ENCODE measurements at places on chromosomes 11 and 22.

DNA sequence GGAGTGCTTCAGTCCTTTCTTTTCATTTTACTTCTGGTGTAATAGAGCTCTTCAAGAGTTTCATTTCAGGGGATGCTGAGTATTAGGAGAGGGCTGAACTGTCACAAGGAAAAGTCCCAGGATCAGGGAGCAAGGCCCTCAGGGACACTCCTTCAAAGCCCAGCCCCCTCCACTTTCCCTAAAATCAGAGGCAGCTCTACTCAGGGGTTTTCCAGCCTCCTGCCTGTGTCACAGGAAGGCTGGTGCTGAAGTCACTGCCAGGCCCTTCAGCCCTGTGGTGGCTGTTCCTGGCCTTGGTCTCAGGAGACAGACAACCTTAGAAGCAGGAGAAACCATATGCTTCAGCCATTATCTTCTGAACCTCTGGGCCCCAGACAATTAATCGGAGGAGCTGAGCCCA, 36.4 kb upstream of the KIRREL3 start:
- DNase-seq: no peak

DNA sequence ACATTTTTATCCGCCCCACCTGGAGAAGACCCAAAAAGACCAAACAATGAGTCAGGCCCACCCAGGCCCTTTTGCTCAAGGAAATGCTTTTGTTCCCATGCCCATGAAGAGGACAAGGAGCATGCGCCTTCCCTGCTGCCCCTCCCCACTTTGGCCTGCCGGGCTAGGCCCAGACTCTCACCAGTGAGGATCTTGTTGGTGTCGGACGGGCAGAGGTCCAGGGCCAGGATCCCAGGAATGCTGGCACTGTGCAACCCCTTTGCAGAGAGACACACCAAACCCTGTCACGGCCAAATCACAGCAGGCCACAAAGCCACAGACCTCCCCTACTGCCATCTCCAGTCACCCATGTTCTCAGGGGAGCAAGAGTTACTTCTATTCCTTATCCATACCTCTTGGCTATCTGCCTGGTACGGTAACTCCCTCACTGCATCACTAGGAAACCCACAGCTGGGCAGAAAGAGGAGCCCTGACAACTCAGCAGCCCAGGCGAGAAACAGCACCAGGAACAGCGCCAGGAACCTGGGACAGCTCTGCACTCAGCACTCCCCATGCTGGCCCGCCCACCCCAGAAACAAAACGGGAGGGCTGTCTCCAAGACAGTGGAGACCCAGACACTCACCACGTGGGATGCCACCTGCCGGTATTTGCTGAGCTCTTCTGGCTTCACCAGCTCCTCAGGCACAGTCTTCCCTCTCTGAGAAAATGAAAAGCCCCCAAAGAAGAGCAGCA, 5.5 kb downstream of the PRPF19 start:
- no peak for DNase-seq

- DNase-seq: no peak
Observed at GRCh38 chr11:6635082-6635932, 16.1 kb upstream of the TPP1 start.

DNA sequence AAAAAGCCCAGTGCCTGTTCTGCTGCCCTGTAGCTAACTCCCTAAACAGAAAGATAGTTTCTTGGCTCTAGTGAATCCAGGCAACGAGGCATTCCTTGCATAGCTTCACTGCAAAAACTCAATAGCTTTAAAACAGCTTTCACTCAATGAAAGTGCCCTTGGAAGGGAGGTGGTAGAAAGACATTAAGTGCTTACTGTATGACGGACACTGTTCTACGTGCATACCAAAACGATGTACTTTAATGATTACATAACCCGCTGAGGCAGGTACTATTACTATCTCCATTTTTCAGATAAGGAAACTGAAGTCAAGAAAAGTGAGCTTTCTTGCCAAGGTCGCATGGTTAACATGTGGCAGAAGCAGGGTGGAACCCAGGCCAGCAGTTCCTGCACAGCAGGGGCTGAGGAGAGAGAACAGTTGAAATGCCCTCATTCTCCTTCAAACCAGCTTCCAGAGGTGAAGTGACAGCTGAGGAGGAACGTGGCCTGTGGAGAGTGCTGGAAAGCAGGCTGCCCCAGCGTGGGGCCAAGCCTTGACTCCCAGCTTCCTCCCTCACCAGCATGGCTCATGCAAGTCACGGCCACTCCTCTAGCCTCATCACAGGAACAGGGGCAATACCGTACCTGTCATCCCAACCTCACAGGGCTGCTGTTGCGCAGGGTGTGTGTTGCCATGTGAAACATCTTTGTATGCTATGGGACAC, 227.5 kb upstream of the NARS2 start:
- no peak for DNase-seq

- DNase-seq: no peak
Observed at GRCh38 chr11:78688460-78688859, 113.8 kb upstream of the NARS2 start.

DNA sequence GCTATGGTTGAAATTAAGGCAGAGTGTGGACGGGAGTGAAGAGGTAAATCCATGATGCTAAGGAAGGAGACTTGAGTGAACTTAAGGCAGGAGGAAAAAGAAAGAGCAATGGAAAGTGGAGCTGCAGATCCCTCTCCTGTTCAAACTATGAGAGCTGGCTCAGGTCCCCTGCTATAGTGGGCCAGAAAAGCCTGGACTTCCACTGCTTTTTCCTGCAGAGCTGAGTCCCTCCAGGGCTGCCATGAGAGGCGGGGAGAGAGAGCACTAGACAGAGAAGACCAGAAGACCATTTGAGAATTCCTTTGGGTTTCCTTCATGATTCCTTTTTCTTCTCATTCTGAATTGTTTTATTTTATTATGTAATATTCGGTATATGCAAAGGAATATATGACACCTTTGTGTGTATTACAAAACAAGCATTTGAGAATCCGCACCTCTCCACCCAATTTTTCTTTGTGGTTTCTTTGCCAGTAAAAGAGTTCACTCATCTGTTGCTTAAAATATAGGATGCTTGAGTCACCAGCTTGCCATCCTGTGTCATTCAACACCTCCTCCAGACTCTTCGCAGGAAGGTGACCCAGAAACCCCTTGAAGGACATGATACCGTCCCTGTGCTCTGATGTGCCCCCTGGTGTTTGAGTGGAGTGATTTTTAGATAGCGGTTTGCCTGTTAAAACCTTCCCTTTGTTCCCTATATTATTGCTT, 24.4 kb downstream of the SREBF2 start:
- peak; percentile 61 for DNase-seq

GRCh38 chr22:27597703-27598444, 203.7 kb downstream of the MN1 start:
- DNase-seq: no peak

GRCh38 chr11:66886671-66887221, 29.9 kb downstream of the LRFN4 start:
- DNase-seq: no peak

DNA sequence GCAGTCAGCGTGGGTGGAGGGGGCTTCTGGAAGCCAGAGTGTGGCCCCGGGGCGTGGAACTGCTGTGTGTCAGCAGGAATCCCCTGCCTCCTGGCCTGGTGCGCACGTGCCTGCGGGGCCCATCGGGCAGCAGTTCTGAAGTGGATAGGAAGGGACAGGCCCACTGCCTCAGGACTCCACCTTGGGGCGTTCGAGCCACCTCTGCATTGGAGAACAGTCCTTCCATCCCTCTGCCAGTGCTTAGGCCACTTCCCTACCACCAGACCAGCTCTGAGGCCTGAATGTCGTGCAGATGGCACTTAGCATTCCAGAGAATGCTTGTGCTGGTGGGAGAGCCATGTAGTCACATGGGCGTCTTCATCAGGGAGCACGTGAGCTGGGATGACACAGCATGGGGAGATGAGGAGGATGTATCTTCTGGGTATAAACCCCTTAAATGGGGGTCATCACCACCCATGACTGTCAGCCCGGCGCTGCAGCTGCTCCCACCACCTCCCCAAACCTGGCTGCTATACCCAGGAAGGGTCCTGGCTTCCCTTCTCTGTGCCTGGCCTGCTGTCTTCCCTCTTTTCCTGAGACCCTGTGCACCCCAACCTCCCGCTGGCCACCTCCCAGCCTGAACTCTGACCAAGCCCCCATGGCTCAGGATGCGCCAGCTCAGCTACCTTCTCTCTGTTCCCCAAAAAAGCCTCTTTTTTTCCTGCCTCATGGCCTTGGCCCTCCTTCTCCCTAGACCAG, 9.7 kb downstream of the INCENP start:
- no peak for DNase-seq

- DNase-seq: no peak
Observed at GRCh38 chr11:76849376-76849775, 11.3 kb upstream of the ACER3 start.
